NCI-H1436 (cell line): ENCODE measurements at places on chromosomes 3 and 15.

GRCh38 chr15:87569581-87569980, 687.0 kb downstream of the NTRK3 start:
- DNase-seq, result no peak

GRCh38 chr3:124876401-124876878, 10.7 kb downstream of the ITGB5 start:
- no peak for DNase-seq

- no peak for DNase-seq
These were observed 62.2 kb upstream of the CTSH start for GRCh38 chr15:79007066-79007465.

DNA sequence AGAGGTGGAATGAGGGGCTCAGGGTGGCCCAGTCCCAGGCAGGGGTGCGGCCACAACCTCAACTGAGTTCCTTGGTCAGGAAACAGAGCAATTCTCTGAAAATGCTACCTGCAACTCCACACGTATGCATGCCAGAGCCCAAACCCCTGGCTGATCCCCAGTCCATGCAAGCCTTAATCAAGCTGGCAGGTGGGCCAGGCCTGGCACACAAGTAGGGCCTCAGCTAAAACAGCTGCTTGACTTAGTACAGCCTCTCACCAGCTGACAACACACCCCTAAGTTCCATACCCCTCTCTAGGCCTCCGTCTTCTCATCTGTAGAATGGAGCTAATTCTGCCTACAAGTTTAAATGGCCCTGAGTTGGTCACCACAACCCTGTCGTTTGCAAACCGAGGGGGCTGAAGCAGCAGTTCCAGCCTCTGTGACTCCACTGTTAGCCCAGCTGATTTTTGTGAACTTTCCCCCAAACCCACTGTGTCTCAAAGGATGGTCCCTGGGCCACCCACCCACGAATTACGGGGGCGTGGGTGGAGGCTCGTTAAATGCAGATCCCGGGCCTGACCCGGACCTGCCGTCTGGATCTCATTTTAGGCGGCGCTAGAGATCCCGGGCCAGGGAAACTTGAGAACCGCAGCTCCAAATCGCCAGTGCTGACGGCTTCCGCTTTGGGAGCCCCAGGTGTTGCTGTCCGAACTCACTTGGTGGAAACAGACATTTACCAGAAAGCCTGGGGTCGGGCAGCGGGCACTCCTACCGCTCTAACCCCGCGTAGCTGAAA, 927 bp downstream of the CHDH start:
- DNase-seq, result no peak

GRCh38 chr15:73799466-73799865, 46.3 kb upstream of the INSYN1 start:
- DNase-seq, result no peak

GRCh38 chr3:80734920-80735319, 967.1 kb upstream of the ROBO1 start:
- DNase-seq, result no peak

DNA sequence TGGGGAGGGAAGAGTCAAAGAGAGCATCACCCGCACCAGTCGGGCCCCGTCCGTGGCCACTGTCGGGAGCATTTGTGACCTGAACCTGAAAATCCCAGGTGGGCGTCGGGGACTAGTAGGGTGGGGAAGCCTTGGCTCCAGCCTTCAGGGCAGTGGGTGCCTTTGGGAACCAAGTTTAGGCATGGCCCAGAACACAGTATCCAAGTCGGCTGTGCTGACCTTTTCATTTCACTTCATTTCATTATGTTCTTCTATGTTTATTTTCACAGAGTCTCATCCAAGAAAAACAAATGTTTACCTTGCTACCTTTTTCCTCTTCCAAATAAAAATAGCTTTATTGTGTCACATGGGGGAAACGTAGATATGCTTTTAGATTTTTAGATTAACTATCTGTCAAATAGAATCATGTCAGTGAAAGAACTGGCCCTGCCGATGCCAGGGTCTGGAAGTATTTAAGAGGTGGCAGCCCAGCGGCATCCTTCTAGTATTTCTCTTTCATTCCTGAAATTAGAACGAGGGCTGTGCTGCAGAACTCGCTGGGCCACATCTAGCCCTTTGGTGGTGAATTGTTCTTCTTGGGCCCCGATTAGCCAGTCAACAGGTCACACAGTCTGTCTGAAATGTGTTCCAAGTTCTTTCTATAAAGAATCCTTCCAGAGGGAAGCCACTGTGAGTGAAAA, 60.5 kb downstream of the DNASE1L3 start:
- DNase-seq, result no peak

- no peak for DNase-seq
These were observed 234.1 kb downstream of the GREM1 start for GRCh38 chr15:32951736-32952464.
